ENCODE measurements at places on chromosomes 1 and 21.

DNA sequence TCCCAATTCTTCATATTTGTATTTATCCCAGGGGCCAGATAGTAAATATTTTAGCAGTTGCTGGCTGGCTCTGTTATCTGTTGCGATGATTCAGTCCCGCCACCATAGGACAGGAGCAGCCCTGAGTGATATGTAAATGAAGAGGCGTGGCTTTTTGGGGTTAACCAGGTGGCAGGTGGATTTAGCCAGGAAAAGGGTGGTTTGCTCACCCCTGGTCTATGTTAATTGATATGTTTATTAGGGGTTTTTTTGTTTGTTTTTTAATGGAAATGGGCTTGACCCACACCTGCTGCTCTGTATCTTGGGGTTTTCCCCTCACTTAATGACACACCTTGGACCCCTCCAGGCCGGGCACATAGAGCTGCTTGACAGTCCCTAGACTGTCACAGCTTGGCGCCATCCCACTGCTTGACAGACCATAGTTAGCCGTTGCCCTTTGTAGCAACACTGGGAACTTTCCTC is 62.8 kb downstream of the PIK3CD start:
- DNase-seq = no peak

- DNase-seq = no peak
Measured at GRCh38 chr1:160097151-160097910, 1.1 kb downstream of the IGSF8 start.

GRCh38 chr1:42340093-42340492 is 5.1 kb upstream of the FOXJ3 start:
- DNase-seq = no peak

DNA sequence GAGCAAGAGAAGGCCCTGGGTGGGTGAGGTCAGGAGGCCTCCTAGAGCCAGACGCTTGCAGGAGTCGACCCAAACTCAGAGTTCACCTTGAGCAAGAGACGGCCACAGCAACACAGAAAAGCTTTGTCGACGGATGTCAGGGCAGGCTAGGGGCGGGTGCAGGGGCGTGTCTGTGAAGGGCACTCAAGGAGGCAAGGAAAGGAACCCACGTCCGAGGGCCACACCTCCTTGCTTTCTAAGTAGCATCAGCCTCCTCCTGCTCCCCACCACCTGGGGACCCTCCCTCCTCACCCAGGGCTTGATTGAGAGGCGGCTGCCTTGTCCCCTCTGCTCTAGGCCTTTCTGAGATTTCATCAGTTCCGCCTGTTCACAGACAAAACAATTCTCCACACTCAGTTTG is 92.1 kb downstream of the OMA1 start:
- no peak for DNase-seq

- DNase-seq = no peak
Measured at GRCh38 chr1:182376936-182377574, 14.5 kb downstream of the GLUL start.

Data from right hindlimb (tissue), 1 donor.